Cerebellum (tissue), 4 donors: ENCODE measurements at places on chromosomes 2 and 18.
A peak's percentile ranks its signal among the peaks of the same experiment; 100 is the strongest.

DNA sequence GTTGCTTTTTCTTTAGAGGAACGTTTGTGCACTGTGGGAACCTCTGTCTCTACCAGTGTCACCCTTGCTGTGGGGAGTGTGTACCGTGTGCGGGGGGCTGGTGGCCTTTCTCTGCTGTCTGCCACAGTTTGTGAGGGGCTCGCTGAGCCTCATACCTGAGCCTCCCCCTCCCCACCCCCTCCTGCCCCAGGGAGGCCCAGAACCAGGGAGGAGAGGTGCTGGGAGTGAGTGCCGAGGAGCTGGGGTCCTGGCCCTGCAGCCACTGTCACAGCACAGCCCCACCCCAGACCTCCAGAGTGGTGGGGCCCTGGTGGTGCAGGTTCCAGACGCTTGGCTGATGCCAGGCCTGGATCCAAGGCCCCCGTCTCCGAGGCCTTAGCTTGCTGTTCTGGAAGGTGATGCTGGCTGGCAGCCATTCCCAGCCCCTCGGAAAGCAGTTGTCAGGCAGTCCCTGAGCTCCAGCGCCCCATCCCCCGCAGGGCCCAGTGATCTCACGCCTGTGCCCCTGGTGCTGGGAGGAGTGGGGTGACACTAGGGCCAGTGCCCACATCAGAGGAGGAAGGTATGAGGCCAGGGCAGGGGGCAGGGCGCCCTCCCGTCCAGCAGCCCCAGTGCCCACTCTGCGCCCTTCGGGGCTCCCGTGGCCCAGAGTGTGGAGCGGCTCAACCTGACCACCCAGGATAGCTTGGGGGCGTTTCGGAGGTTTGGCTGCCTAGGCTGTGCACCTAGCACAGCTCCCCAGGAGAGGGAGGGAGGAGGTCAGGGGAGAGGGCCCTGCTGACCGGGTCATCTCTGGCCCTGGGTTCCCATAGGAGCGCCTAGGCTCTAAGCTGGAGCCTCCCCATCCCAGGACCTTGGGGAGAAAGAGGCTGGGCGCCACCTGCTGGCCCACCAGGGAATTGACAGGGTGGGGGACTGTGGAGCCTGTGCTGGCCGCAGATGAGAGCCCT, 53.0 kb upstream of the ALPP start:
- no peak for DNase-seq

DNA sequence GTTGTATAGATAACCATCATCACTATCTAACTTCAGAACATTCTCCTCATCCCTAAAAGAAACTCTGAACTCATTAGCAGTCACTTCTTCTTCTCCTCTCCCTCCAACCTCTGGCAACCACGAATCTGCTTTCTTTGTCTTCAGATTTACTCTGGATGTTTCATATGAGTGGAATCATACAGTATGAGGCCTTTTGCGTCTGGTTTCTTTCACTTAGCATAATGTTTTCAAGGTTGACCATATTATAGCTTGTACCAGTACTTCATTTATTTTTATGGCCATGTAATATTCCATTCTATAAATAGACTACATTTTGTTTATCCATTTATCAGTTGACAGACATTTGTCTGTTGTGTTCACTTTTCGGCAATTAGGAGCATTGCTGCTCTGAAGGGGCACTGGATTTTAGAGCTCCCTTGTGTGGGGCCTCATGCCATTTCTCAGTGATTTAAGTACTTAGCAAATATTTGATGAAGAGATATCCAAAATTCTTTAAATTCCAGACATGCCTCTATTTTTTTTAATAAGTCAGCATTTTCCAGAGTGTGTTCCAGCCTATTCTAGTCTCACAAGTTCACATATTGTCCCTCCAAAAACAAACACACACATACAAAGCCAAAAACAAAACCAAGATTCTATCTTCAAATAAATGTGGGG, 22.5 kb upstream of the MAP3K20 start:
- DNase-seq, result no peak

DNA sequence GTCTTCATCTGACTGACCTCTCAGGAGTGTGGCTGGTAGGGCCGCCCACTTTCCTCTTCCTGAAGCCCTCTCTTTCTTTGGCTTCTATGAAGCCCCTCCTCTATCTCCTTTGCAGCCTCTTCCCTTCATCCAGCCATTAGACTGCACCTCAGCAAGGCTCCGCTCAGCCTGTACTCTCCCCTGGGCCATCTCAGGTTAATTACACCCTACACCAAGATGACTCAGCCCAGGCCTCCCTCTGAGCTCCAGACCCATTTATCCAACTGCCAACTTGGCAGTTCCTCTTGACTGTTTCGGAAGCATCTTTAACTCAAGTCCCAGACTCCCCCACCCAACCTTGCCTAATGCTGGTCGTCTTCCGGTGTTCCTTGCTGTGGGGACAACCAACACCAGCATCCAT, 5.8 kb upstream of the WNT6 start:
- no peak for DNase-seq

GRCh38 chr2:239913636-239914417, 111.3 kb downstream of the NDUFA10 start:
- no peak for DNase-seq

DNA sequence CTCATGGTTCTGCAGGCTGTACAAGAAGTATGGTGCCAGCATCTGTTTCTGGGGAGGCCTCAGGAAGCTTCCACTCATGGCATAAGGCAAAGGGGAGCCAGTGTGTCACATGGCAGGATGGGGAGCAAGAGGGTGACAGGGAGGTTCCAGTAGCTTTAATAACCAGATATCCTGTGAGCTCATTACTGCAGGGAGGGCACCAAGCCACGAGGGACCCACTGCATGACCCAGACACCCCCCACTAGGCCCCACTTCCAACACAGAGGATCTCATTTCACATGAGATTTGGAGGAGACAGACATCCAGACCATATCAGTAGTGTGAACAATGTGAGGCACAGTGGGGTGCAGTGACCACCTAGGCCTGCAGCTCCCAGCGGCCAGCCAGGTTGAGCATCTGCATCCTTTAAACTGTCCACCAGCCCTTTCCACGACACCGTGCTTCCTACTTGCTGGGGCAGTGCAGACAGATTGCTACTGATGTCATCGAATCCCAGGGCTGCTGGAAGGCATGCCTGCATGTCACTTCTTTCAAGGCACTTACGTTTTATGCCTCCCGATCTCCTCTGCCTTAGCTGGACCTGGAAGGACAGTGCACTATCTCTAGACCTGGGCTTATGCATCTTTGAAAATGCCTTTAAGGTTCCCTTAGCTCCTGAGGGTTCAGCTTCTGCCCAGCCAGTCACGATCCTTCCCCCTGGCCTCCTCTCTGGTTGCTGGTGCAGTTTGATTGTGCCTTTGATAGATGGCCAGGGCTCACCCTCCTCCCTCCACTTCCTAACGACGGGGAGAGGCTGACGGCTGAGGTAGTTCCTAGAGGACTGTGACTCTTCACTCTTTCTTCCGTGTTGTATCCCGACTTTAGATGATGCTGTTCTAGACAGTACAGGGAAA, 174.3 kb downstream of the FAM210A start:
- no peak for DNase-seq

GRCh38 chr2:68435615-68436014, 31.5 kb downstream of the FBXO48 start:
- DNase-seq, result peak; percentile 64

DNA sequence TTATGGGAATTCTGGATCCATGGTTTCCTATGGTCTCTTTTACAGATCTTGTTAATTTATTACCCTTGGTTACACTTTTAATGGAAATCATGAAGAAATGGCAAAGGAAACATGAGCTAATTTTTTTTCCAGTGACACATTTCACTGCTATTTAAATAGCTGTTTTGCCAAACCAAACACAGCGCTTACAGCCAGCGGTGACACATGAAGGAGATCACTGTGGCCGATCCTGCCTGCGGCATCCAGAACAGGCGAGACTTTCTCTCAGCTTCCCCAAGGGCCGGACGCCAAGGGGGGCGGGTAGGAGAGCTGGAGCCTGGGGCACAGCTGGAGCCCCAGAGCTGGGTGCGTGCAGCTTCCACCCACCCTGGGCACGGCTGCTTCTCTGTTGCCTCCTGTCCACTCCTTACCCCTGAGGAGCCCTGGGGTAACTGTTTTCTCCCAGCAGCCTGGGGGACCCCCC, 81.4 kb upstream of the PKDCC start:
- DNase-seq, result no peak

GRCh38 chr18:74402806-74403433, 54.2 kb downstream of the DIPK1C start:
- DNase-seq, result no peak

GRCh38 chr2:232328516-232329460, 49.8 kb upstream of the ALPP start:
- no peak for DNase-seq
